NCI-H446 (cell line): ENCODE measurements at places on chromosomes 3 and 15.

DNA sequence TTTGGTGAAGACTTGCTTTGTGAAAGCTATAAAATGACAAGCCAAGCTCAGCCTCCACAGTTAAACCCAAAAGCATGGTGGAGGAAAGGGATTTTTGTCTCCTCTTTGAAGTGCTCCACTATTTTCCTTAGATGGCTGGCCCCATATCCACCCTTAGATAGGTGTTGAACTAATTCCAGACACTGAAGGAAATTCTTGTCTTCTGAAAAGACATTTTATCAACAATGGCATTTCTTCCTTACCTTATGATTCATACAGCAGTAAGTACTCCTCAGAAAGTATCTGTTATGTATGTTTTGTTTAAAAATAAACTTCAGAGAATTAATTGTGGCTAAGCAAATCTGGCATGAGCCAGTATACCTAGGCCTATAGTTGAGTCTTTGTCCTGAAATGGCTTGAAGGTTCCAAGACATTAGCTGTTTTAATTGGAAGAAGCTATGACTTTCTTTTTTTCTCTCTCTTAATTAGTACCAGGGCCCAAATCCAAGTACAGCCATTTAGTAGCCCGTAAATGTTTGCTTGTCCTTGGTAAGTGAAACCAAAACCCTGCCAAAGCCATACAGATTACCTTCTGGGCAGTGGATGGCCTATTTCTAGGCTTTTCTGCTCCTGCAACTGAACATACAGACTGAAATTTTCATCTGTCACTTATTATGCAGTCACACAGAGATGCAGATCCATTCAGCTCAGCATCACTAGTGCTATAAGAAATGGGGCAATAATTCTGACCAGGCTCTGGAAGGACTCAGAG is 5.1 kb upstream of the BFSP2 start:
- peak; percentile 19 for DNase-seq

DNA sequence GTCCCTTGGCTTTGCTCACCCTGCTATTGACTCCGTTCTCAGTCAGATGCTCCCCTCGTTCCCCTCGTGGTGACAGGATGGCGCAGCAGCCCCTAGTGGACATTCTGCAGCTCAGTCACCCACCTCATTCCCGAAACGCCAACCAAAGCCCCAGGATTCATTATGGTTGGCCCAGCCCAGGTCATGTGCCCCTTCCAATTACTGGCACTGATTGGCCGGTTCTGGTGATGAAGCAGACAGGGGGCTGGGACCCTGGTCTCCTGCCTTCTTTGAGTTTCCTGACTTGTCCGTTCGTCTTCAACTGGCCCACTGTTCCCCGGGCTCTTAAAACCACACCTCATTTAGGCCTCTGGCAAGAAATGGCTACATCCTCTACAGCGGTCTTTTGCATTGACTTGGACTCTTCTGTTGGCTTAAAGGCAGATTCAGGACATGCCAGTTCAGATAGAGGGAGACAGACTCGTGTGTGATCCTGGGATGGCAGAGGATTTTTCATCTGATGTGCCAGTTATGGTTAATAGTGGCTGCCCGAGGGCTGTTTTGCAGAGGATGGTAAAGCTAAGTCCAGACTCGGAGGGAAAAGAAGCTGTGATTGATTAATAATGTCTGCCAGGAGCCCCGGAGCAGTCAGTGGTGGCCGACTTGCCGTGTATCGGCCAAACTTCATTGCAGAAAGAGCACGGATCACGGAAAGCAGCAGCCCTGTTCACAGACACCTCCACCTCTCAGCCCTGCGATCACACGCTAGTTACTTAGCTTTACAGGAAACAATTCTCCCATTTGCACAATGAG is 37.8 kb downstream of the LSM3 start:
- DNase-seq, result peak; percentile 64

- no peak for DNase-seq
These were observed 636.2 kb downstream of the NAALADL2 start for GRCh38 chr3:175495331-175495730.

- DNase-seq, result peak; percentile 10
These were observed 6.0 kb downstream of the PLIN1 start for GRCh38 chr15:89673165-89673512.

DNA sequence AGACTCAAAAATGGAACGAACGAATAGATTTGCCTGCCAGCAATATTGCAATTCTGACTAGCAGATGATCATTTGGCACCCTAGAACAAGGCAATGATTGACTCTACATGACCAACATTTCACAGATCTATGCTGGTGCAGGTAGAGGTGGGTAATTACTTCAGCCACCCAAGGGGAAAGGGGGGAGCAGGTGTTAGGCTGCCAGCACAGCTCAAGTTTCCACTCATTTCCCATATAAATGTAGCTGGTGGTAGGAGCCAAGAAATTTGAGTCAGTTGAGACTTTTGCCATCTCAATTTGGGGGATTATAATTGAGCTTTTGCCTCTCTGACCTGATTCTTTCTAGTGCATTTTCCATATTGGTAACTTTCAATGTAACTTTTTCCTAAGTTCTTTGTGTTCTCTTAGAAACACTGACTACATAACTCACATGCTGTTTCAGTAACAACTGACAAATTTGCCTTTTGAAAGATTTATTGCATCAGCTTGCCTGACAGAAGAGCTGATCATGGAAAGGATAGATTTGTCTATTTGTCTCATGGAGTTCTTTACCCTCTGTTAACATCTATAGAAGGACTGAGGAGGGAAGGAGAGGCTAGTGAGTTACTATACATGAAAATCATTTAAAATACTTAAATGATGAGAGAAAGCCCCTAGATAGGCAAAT is 902.5 kb downstream of the ZPLD1 start:
- no peak for DNase-seq
